ENCODE measurements at places on chromosomes 2 and 18.

DNA sequence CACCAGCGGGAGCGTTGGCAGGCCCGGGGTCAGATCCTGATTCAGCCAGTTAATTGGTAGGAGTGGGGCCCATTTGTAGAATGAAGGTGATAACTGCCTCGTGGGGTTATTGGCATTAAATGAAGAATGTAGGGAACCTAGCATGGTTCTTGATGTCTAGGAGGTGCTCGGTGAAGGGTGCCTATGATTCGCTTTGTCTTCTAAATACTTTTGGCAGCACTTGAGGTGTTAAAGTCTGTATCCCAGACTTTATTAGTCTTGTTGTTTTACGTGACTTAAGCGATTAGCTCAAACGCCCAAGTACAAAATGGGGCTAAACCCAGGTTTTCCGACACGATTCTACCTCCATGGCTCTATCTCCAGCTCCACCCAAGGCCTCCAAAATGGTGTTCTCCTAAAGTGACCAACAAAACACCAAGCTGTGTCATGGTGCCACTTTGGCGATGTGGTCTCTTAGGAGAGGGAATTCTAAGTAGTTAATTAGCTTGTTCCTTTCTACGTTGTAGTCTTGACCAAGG lies 980 bp upstream of the PPP4R1 start:
- DNase-seq = no peak

DNA sequence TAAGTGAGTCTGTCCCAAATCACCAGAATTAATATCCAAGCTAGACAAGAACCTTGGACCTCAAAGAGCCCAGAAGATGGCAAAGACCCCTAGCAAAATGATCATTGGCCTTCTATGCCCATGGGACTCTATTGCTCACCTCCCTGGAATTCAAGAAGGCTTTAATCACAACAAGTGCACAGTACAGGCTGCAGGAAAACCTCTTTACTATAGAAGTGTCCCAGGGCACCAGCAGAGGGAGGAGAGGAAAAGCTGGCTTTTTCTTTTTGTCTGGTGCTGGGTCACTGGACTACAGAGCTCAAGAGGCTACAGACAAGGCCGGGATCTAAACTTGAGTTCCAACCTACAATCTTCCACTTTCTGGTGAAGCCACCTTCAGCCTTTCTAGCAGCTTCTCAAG lies 88.3 kb upstream of the PPP1CB start:
- DNase-seq = no peak

GRCh38 chr2:204472375-204472774 lies 72.9 kb upstream of the PARD3B start:
- DNase-seq = no peak

DNA sequence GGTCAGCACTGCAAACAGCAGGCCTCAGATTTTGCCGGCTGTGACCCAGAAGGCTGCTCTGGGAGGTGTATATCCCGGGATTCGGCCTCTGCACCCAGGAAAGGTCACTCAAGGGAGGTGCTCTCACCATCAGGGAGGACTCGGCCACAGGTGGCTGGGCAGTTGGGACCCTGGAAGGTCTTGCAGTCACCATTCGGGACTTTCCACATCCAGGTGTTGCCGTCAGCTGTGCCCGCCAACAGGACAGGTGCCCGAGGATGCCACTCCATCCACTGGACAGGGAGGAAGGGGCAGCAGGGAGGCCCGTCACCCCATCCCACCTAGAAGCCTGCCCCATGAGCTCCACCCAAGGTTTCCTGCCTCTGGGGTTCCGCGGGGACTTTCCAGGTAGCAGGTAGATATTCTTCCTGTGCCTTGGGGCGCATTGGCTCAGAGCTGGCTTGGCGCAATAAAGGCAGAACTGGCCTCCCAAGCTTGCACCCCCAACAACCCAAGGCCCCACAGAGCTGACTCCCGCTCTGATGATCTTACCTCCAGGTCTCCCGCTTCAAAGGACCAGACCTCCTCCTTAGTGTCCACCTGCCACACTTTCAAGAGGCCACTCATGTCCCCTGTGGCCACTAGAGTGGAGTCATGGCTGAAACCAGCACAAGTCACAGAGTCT lies 3.5 kb downstream of the AAMP start:
- DNase-seq = no peak

DNA sequence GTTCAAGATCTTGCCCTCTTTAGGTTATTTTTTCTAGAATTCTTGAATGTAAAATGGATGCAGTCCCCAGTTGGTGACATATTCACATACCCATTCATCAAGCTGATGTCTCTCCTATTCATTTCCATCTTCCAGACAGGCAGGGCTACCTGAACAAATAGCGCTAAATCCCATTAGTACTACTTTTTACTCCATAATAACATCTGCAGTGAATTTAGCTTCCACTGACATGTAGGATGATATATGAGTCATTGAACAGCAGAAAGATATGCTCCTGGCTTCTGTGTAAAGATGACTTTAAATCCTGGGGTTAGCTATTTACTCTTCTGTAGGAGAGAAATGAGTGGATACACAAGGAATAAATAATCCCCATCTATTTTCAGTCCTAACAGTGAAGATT lies 194.7 kb downstream of the RND3 start:
- no peak for DNase-seq

DNA sequence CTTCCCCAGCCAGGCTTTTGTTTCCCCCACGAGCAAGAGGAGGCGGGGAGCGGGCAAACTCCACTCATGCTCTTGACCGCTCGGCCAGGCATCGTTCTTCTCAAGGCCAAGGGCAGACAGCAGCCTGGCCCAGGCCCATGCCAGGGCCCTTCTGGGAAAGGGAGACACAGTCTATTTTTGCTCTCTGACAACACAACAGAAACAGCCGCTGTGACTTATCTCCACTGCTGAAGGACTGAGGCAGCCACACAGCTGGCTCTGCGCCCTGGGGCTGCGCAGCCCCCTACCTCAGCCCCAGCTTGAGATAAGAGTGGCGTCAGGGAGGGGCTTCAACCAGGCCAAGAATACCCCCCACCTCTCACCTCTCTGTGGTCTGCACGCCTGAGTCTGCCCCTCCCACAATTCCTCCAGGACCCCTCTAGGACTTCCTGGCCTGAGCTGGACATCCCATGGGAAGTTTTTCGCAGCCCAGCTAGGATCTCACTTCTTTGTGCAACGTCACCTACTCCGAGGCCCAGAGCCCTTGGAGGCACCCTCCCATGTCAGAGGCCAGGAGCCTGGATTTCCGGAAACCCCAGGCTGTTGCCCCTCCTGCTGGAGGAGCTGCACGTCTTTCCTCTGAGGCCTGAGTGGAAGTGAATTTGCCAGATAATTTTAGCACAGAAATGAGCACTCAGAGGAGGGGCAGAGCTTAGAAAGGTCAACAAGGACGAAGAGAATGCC lies 118.9 kb upstream of the OTOS start:
- no peak for DNase-seq

DNA sequence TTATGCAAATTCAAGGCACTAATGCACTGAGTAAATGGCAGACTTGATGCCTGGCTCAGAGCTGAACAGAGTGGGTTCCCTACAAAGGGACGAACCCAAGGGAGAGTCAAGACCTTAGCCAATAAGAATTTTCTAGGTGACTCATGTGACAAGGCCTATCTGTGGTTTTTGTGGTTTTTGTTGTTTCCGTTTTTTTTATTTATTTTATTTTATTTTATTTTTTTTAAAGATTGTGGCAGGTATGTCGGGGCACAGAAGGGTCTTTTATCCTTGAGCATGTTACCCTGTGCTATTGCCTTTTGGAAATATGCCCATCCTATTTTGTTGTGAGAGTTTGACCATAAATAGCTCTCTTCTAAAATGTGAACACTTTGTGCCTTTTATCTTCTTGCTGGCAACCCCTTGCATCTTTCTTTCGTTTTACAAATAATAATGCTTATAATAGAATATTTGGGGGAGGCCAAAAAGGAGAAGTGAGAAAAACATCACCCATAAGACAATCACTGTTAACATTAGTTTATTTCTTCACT lies 113.4 kb upstream of the AQP4 start:
- DNase-seq = no peak

GRCh38 chr18:66048406-66048805 lies 297.6 kb downstream of the CDH7 start:
- DNase-seq = no peak

GRCh38 chr2:137826373-137827372 lies 137.6 kb upstream of the HNMT start:
- no peak for DNase-seq

DNA sequence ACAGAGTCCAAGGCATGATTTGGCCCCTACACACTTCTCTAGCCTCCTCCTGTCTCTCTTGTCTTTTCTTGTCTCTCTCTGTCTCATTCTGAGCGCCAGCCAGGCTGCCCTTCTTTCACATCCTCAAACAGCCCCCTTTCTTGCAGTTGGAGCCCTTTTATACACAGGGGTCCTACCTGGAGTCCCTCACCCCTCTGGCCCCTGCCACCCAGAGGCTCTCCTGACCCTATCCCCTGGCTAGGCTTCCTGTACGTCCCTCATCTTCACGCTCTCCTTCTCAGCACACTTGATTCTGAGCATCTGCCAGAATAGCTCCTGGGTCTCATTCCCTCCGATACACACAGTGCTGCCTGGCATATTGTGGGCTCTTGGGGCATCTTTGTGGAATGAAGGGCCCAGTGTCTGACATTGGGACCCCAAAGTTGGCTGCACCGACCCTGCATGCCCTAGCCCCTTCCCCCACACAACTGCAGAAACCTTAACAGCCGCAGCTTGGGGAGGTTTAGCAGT lies 261.9 kb downstream of the DYSF start:
- no peak for DNase-seq

GRCh38 chr2:120302301-120302700 lies 43.6 kb upstream of the INHBB start:
- no peak for DNase-seq

GRCh38 chr2:113886479-113887008 lies 3.3 kb upstream of the ACTR3 start:
- DNase-seq = peak; percentile 70

DNA sequence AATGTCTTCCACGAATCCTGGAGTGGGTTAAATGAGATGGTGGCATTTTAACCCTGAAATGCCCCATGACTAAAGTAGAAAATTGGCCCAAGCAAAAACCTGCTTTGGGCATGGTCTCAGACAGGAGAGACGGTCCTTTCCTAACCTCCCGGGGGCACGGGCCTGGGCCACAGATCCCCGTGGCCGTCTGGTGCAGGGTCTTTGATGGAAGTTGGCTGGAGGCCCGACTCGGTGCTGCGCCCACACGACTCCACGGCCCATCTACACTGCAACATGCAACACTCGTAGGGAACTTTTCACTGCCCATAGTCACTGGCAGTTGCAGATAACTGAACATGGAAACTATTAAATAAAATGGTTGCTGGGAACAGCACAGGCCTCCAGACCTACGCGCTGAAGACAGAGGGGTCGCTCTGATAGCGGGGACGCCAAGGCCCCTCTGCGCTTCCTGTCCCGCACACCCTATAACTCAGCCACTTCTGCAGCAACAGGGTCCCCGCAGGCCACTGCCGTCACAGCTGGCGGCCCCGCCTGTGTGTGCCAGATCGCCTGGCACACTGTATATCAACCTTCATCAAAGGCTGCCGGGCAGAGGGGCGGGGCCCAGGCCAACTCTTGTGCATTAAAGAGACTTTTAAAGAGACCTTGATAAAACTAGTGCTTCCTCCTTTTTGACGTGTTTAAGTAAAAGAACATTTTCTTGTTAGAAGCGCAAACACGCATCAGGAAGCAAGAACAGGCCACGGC lies 214.1 kb downstream of the TWIST2 start:
- DNase-seq = no peak

DNA sequence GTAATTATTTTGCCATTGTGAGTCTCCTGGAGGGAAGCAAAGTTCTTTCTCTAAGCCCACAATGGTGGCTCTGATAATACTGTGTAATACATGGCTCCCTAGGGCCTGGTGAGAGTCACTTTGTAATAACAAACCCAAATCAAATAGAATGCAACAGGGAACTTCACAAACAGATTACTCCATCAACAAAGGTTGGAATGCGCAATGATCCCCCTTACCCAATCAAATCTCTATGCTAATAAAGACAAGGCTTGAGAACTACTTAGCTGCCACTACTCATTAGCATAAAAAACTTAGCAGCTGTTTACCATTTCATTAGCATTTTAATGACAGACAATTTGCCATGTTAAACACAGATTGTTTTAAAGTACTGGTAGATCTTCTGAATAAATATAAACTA lies 285.6 kb upstream of the SESTD1 start:
- no peak for DNase-seq

Measured in activated T-cell treated with anti-CD3 and anti-CD28 coated beads, Interleukin-2, amount 50 U/mL, for 48 hours (primary cell).